ENCODE measurements at places on chromosomes 6 and 20.
A peak's percentile ranks its signal among the peaks of the same experiment; 100 is the strongest.

DNA sequence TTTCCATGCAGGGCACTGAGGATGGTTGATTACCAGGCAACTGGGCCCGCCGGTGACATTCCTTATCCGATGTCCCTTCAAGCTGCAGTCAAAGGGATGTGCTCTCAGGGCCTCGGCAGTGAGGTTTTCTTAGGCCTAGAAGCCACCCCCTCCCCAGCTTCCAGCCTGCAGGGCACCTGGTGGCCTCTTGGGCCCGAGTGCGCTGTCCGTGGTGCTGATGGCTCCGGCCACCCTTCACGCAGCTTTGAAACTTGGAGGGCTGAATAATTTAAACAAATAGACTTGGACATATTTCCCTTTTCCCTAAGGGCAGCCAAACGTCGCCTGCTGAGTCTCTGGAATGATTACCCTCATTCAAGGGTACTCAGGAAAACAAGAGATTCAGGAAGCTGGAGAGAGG lies 8.9 kb upstream of the MLN start:
- no peak for DNase-seq

- peak; percentile 76 for DNase-seq
Measured at GRCh38 chr6:36195471-36196112, 952 bp upstream of the BRPF3 start.

- DNase-seq, result no peak
Measured at GRCh38 chr6:73637404-73637803, 16.4 kb downstream of the SLC17A5 start.

- no peak for DNase-seq
Measured at GRCh38 chr6:84309336-84309735, 81.9 kb upstream of the CEP162 start.

- DNase-seq, result no peak
Measured at GRCh38 chr20:63942250-63942951, 13.8 kb downstream of the UCKL1 start.

GRCh38 chr20:20299904-20300303 lies 68.0 kb upstream of the INSM1 start:
- no peak for DNase-seq

DNA sequence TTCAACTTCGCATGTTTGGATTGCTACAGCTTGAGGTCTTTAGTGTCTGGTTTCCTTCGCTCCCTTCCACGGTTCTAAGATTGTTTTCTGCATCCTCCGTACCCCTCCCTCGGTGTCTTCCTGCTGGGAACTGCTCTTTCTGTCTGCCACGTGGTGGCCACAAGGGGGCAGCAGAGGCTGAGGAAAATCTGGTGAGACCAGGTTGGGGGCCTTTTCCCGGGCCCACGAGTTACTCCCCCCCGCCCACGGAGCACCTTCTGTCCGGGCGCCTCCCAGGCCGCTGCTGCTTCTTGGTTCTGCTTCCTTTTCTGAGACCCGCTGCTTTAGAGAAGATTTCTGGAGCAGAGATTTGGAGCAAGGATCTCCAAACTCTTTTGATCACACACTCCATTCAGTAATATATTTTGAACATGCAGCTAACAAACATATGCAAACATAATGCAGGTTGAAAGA lies 21.1 kb upstream of the NOTCH4 start:
- peak; percentile 80 for DNase-seq

All from Peyer's patch (tissue), 4 donors.